Mesothelial cell of epicardium (in vitro differentiated cells): ENCODE measurements at places on chromosomes 11 and 22.

DNA sequence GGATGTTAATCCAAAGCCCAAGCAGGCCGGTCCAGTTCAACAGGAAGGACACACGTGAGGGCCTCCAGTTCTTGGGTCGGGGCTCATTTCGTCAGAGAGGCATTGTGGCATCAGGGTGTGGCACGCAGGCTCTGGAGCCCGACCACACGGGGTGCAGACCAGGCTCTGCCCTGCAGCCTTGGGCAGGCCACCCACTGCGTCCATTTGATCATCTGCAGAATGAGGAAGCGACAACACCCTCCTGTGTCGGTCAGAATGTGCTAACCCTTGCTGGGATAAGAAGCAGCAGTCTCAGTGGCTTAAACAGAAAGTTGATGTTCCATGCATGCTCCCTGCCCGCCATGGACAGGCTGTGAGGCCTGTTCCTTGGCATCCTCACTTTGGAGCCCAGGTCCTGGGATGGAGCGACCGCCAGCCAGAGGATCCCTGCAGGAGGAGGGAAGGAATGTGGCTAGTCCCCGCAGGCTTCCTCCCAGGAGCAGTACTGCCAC lies 10.8 kb downstream of the RIBC2 start:
- H3K36me3 ChIP-seq, result peaks cover 2% of the 10 kb centered on the region
- no peak overlapping the region for H3K4me3 ChIP-seq
- no peaks in the 10 kb centered on the region for H3K27me3 ChIP-seq
- no peak overlapping the region for H3K27ac ChIP-seq
- no peak for DNase-seq

- no peak overlapping the region for H3K27ac ChIP-seq
- DNase-seq, result no peak
- H3K27me3 ChIP-seq, result no peaks in the 10 kb centered on the region
- no peaks in the 10 kb centered on the region for H3K36me3 ChIP-seq
- no peaks in the 10 kb centered on the region for H3K4me1 ChIP-seq
Observed at GRCh38 chr22:29256606-29257325, 11.0 kb downstream of the RHBDD3 start.

- no peaks in the 10 kb centered on the region for H3K27me3 ChIP-seq
- no peaks in the 10 kb centered on the region for H3K36me3 ChIP-seq
- H3K4me3 ChIP-seq, result no peak overlapping the region
- H3K4me1 ChIP-seq, result peaks cover 10% of the 10 kb centered on the region
Observed at GRCh38 chr11:108614086-108614485, 20.5 kb upstream of the EXPH5 start.

GRCh38 chr22:31230871-31231621 lies 18.9 kb downstream of the LIMK2 start:
- H3K36me3 ChIP-seq, result peaks cover 3% of the 10 kb centered on the region
- peaks cover 6% of the 10 kb centered on the region for H3K4me1 ChIP-seq

- H3K4me3 ChIP-seq, result no peak overlapping the region
- H3K4me1 ChIP-seq, result peaks cover 4% of the 10 kb centered on the region
- H3K36me3 ChIP-seq, result no peaks in the 10 kb centered on the region
- H3K27me3 ChIP-seq, result peaks cover 2% of the 10 kb centered on the region
- no peak for DNase-seq
Observed at GRCh38 chr11:67596753-67597300, 9.9 kb upstream of the NDUFV1 start.
